Stimulated activated CD4-positive, alpha-beta T cell treated with anti-CD3 and anti-CD28 coated beads, Interleukin-4, amount 100 ng/mL, for 1 hour (primary cell): ENCODE measurements at places on chromosomes 4 and X.

DNA sequence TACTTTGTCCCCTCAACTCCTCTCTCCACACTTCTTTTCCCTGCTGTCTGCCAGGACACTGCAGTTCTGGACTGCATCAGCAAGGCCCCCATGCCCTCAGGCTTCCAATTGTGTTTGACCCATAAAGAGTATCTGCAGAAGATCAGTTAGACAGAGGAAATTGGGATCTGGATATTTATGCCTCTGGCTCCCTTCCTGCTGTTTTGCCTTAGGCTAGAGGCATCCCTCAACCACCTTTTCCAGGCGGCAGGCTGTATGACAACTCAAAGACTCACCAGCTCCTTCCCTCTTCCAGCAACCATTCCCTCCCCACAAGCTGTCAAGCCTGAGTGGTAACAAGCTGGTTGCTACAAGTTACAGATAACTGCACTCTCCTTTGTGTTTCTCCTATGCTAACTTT, 66.4 kb upstream of the NDP start:
- no peak for DNase-seq

DNA sequence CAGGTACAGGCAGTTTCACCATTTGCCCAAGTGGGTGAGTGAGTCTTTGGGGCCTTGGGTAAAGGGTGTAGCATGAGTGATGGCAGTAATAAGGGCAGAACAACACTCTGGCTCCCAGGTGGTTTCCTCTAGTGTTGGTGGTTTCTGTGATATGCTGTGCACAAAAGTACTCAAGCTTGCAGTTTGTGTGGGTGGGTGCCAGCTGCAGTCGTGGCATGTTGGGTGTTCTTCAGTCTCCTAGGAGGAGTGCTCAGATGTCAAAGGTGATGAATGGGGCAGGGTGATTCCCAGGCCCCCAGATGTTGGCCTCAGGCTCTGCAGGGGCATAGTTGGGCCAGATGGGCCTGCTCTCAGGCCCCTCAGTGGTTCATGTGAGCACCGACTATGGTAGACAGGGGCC, 166.1 kb upstream of the KLF8 start:
- DNase-seq, result no peak

- no peak for DNase-seq
Observed at GRCh38 chrX:137428221-137428661, 137.7 kb upstream of the ZIC3 start.

DNA sequence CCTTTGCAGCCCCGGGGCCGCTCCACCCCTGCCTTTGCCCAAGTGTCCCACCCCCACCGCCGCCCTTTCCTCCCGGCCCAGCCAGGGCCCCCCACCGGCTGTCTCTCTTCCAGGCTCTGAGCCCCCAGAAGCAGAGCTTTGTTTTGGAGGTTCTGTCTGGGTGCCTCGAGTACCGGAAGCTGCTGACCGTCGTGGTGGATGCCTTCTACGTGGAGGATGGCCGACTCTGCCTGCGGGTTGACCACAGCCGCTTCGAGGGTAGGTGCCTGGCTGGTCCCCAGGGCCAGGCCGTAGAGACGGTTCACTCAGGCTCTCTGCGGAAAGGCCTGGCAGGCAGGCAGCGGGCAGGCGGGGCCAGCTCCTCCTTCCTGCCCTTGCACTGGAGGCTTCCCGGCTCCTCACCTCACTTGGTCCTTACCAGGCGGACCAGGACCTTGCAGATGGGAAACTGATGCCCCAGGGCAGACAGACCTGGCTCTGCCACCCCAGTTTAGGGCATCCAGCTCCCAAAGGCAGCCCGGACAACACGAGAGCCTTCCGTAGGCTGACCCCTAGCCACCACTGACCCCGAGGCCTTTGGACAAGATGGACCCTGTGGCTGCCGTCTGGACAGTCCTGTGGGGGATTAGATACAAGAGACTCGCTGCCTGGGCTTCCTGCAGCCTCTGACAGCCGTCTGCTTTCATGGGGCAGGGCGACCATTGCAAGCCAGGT, 18.2 kb downstream of the CFAP99 start:
- no peak for DNase-seq

- no peak for DNase-seq
Observed at GRCh38 chr4:169047956-169048355, 37.9 kb upstream of the CBR4 start.

DNA sequence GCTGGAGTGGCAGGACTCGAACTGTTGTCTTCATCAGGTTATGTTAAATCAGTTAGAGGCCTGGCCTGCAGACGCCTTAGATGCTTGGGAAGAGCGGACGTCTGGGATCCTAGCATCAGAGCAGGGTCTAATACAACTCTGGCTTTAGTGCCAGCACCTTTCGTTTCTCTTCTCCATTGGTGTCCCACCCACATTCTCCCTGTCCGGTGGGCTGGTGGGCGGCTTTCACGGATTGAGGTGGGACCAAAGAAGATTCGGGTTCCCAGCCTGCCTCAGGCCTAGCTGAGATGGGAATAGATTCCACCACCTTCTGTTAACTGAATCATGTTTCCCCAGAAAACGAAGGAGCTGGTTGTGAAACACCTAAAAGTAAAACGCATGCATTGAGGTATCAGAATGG, 939 bp downstream of the PDK3 start:
- no peak for DNase-seq

- DNase-seq, result no peak
Observed at GRCh38 chr4:164846566-164846965, 30.4 kb upstream of the APELA start.

DNA sequence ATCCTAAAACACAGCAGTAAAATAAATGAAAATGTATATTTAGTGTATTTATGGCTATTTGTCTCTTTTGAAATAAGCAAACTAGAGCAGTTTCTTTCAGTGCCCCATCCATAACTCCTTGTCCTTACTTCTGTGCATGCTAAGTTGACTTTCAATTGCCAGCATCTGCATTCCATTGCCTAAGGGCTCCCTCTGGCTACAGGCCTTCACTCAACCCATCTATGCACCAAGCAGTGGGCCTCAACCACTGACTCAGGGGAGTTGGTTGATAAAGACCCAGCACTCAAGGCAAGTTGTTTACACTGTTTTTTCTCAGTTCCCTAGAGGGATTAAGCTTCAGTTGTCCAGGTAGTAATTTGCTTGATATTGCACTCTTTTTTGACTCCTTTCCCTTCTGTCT, 265.7 kb downstream of the IQCM start:
- DNase-seq, result no peak

GRCh38 chrX:136773648-136774047, 7.1 kb downstream of the ARHGEF6 start:
- no peak for DNase-seq

DNA sequence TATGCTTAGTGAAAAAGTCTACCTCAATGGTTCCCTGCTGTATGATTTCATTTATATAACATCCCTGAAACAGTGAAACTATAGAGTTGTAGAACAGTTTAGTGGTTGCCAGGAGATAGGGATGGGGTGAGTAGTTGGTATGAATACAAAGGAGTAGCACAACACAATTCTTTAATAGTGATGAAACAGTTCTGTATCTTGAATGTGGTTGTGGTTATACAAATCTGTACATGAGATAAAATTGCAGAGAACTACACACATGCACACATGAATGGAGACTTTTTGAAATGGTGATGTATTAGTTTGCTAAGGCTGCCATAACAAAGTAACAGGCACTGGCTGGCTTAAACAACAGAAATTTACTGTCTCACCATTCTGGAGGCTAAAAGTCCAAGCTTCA, 677.1 kb downstream of the ADGRL3 start:
- DNase-seq, result no peak

DNA sequence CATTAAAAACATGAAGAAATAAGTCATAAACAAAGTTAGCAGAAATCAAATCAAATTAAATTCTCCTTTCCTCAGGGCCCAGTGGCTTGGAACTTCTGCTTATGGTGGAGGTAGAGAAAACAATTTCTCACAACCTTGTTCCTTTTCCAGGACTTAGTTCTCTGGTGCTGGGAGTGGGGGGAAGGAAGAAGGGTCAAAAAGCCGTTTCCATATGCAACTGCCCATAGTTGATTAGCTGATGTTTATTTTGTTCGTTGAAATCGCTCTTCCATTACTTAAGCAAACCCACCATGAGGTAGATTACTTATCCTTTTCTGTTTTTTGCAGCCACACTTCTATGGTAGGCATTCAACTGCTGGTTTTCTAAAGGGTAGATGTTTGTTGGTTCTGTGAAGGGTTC, 94.2 kb downstream of the ARSJ start:
- no peak for DNase-seq

- DNase-seq, result no peak
Observed at GRCh38 chr4:112120021-112120420, 25.2 kb upstream of the FAM241A start.

- DNase-seq, result no peak
Observed at GRCh38 chr4:13540446-13541175, 3.7 kb downstream of the NKX3-2 start.

DNA sequence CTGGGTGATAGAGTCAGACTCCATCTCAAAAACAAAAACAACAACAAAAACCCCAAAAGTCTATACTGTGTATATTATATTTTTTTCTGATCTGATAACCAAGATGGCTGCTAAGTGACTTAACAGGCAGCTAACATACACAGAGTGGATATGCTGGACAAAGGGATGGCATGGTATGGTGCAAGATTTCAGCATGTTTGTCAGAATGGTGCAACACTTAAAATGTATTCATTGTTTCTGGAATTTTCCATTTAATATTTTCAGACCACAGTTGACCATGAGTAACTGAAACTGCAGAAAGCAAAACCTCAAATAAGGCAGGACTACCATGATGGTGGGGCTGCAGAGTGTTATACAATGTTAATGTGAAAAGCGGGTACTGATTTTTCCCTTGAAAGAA, 6.1 kb upstream of the BOD1L1 start:
- DNase-seq, result no peak

DNA sequence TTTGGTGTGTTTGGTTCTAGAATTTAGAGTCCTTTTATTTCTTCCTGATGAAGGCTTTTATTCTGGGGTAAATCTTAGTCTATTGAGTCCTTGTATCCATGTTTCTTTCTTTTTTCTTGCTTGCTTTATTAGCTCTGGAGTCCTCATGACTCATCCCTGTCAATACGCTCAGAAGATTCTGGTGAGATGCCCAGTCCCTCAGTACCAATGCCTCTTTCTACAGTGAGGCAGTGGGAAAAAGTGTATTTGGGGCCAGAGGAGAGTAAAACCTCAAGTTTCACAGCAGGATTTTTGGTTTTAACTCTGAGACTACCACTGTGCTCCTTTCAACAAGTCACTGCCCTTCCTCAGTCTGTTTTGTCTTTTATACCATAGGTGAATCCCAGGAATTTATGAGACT, 368.0 kb downstream of the GBA3 start:
- no peak for DNase-seq

GRCh38 chr4:169052594-169052945, 42.5 kb upstream of the CBR4 start:
- no peak for DNase-seq

DNA sequence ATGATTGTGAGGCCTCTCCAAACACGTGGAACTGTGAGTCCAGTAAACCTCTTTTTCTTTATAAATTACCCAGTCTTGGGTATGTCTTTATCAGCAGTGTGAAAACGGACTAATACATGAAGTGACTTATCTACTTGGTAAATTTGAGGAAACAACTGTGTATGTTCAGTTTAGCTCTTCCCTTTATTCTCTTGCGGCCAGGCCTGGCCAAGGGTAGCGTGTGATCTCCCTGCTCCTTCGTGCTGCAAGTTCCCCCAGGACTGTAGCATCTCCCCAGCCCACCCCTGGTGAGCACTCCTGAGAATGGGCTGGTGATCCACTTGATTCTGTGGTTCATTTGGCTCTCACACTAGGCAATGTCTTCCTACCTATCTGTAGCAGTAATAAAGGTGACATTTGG, 53.2 kb upstream of the CHRNA9 start:
- DNase-seq, result no peak

- DNase-seq, result no peak
Observed at GRCh38 chr4:4613641-4614286, 71.9 kb upstream of the STX18 start.

GRCh38 chrX:19443869-19444526, 71.3 kb downstream of the MAP3K15 start:
- DNase-seq, result no peak

GRCh38 chr4:3533423-3533820, 1.2 kb upstream of the LRPAP1 start:
- DNase-seq, result no peak

- no peak for DNase-seq
Observed at GRCh38 chr4:70577220-70577927, 14.7 kb upstream of the AMBN start.

DNA sequence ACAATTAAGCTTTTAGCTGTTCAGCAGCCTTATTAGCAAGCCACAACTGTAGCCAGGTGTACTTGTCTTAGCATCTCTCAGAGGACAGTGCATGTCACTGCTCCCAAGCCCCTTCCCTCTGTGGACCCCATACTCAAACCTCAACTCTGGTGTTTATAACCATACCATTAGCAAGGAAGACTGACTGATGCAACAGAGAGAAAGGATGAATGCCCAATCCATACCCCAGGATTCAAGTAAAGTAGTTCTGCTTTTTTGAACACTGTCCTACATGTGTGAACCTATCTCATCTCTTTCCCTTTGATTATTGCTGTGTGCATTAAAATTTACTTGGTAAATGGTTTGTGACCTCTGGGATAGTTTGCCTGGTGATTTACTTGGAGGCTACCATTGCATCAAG, 22.8 kb upstream of the CYBB start:
- no peak for DNase-seq

DNA sequence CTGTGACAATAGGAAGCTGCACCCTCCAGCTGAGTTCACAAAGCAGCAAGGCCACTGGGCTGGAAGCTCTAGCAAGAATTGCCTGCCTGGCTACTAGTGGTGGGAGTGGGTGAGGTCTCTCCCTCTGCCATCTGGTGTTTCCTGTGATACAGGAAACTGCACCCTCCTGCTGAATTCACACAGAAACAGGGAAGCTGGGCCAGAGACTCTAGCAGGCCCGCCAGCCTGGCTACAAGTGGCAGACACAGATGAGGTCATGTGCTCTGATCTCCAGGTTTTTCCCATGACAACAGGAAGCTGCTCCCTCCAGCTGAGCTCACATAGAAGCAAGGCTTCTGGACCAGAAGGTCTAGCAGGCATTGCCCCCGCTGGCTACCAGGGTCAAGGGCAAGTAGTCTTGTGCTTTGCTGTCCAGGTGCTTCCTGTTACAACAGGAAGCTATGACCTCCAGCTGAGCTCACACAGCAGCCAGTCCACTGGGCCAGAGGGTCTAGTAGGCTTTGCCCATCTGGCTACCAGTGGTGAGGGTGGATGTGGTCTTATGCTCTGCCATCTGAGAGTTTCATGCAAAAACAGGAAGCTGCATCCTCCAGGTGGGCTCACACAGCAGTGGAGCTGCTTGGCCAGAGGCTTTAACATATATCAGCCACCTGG, 41.5 kb upstream of the ZXDA start:
- no peak for DNase-seq

GRCh38 chr4:138034871-138035270, 207.3 kb downstream of the SLC7A11 start:
- DNase-seq, result no peak

DNA sequence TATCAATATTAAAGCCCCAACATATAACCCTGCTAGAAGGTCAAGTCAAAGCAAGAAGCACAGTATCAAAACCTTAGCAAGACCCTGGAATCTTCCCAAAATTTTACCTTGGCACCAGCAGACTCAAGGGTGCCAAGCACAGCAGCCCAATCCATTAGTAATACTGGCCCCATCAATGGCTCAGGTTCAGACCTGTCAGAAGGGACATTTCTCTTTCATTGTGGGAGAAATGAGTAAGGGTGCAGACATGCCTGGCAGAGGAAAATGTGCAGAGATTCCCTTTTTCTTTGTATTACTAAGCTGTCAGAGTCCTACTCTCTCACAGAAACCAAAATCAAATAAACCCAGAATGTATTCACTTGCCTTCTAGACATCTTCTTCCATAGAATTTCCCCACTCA, 203.9 kb downstream of the EVC2 start:
- DNase-seq, result no peak

- no peak for DNase-seq
Observed at GRCh38 chr4:30901461-30902451, 181.6 kb downstream of the PCDH7 start.

GRCh38 chr4:75053352-75053751, 120.4 kb downstream of the PARM1 start:
- DNase-seq, result no peak
